NCI-H1436 treated with DMSO at 0.1 percent for 48 hours (cell line): ENCODE measurements at places on chromosomes 3 and 15.

GRCh38 chr15:39287322-39288195 lies 293.3 kb upstream of the THBS1 start:
- no peak for DNase-seq

GRCh38 chr3:182732232-182733015 lies 60.9 kb upstream of the ATP11B start:
- no peak for DNase-seq

DNA sequence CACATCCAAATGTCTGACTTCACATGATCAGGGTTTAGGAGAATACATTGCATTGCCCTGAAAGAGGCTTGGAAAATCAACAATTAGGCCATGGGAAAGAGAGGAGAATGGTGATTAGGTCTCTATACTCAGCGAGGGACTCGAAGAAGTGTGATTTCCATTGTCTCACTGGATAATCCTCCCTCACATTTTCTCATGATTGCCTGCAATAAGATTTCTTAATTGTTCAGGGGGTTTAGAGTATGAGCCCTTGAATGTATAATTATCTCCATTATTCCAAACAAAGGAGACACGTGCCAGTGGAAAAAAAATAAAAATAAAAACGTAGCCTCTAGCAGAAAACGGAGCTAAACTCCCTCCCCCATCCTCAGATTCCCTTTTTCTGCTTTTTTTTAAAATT lies 173.2 kb downstream of the TPRG1 start:
- DNase-seq, result peak; percentile 80

- no peak for DNase-seq
Measured at GRCh38 chr3:50154476-50154839, 666 bp upstream of the SEMA3F start.

- DNase-seq, result no peak
Measured at GRCh38 chr3:148714521-148714920, 16.8 kb downstream of the AGTR1 start.

- DNase-seq, result no peak
Measured at GRCh38 chr15:22786868-22787698, 639 bp downstream of the NIPA1 start.

DNA sequence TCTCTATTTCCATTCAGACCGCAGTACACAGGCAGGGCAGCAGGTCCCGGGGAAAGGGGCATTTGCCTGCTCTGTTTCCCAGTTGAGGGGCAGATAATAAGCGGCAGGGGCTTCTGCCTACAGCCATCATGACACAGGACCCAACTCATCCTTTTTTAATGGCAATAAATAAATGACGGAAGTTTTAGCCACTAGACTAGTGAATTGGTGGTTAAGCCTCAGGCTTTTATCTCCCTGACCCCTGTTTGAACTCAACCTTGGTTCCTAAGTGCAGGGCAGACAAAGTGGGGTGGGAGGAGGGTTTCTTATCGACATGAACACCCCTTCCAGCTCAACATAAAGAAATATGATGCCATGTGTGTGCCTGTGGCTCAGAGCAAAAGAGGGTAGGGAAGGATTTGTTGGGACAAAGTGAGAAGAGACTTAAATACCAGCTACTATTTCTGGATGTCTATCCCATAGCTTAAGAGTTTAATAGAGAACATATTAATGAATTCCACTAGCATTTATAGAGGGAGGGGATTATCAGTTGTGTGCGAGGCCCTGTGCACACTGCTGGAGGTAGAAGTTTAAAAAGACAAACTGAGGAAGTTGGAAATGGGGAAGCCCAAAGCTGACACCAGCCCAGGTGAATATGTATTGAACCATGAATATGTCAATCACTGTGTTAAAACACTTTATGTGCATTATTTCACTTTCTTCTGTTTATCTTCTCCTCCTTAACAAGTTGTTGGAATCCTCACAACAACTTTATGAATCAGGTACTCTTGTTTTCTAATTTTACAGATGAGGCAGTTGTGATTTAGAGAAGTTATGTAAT lies 939.4 kb downstream of the MCTP2 start:
- no peak for DNase-seq

GRCh38 chr3:72176537-72177041 lies 391.6 kb upstream of the PROK2 start:
- no peak for DNase-seq

GRCh38 chr15:47398132-47398531 lies 319.2 kb upstream of the SEMA6D start:
- DNase-seq, result no peak

DNA sequence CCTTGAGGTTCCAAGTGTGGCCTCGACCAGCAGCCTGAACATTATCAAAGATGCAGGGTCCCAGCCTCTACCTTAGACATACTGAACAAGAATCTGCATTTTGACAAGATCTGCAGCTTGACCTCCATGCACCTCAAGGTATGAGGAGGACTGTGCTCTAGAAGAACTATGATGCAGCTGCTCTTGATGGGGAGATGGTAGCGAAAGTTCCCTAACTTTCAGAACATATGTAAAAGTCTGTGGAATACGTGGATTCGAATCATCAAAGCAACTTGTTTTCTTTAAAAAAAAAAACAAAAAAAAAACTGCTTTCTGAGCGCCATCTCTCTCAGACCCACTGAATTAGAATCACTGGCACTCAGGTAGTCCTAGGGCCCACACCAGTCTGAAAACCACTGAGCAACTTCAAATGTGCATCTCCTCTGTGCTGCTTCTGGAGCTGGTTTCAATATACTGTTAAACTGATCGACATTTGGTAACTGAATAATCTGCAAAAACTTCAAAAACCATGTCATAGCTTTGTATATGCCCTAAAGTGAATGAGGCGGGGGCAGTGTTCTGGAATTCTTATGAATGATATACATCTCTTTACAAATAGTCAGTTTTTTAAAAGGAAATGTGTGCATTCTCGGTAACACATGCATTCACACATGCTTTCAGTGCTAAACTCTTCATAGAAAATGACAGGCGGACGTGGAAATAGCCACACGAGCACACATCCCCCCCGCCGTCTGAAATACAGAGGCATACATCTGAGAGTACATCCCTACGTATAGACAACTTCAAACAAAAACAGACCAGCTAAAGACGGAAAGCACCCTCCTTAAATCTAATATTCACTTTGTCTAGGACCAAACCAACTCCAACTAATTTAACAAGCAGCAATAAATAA lies 128.8 kb downstream of the FOXP1 start:
- DNase-seq, result no peak

GRCh38 chr3:187186801-187187421 lies 10.4 kb upstream of the RTP1 start:
- no peak for DNase-seq

- no peak for DNase-seq
Measured at GRCh38 chr3:28597452-28597851, 248.8 kb upstream of the AZI2 start.

GRCh38 chr3:173699353-173699752 lies 301.8 kb downstream of the NLGN1 start:
- DNase-seq, result no peak

GRCh38 chr3:194928227-194928626 lies 242.5 kb downstream of the FAM43A start:
- no peak for DNase-seq

GRCh38 chr15:100831467-100831866 lies 48.2 kb upstream of the ALDH1A3 start:
- DNase-seq, result no peak

GRCh38 chr3:196942226-196942914 lies at the start of gene NCBP2:
NCBP2 (minus strand) TSS chr3:196942528; CDS start chr3:196942503, 25 bp downstream.
- peak; percentile 93 for DNase-seq

- no peak for DNase-seq
Measured at GRCh38 chr15:25176991-25177954, 222.5 kb downstream of the SNRPN start.

DNA sequence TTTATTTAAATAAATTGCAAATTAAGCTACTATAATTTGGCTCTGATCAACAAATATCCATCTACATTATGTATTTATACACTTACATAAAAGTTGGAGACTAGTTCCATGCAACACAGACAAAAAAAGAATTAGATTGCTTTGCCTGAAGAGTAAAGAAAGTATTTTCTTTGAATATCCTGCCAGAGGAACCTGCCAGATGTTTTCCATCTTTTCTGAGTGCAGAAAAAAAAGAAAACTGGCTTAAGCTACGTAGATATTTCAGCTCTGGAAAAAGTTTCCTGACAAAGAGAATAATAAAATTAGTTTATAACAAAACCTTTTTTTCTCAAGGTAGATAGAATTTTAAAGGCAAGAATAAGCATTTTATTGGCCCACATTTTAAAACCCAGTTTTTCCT lies 607.5 kb upstream of the NAALADL2 start:
- DNase-seq, result no peak

GRCh38 chr3:99751649-99752048 lies 66.0 kb upstream of the CMSS1 start:
- no peak for DNase-seq

DNA sequence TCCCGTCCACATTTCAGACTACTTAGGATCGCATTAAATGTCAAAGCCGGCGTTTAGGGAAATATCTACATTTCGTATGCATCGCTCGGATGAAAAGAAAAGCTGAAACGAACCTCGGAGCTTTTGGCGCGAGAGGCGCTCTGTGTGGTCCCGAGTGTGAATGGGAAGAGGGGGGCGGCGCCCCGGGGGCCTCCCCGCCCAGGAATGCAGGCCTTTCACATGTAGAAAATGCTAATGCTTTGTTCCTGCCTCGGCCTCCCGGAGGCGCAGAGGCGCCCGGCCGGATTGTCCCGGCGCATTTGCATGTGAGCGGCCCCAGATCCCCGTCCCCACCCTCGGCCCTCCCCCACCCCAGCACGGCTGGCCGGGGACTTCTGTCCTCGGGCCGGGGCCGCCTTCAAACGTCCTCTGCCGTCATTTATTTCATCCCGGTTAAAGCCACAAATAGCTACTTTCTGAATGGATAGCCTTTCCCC lies 37.0 kb upstream of the TRIM71 start:
- no peak for DNase-seq

- DNase-seq, result no peak
Measured at GRCh38 chr3:58737644-58738043, 71.1 kb upstream of the FAM3D start.

GRCh38 chr3:16932877-16933276 lies 48.1 kb downstream of the PLCL2 start:
- DNase-seq, result no peak

GRCh38 chr15:98909968-98910885 lies 97.4 kb downstream of the PGPEP1L start:
- no peak for DNase-seq

DNA sequence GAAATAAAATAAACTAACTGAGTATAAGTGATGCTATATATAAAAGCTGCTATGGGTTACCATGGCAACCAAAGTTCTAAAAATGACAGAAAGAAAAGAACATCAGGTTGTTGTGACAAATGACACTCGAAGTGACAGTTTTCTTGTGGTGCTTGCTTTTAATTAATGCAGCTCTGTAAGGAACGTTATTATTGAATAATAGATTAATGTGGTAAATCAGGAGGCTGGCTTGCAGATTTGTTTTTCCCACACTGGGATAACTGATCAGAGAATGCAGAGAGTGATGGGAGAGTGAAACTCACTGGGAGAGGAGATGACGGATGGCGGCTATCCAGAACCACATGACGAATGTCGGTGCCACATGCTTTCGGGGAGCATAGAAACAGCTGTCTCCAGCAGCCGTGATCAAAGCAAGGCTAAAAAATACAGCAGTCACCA lies 207.0 kb upstream of the ATP10A start:
- DNase-seq, result no peak

- DNase-seq, result no peak
Measured at GRCh38 chr3:37544869-37545352, 316.8 kb upstream of the CTDSPL start.

- DNase-seq, result no peak
Measured at GRCh38 chr3:18080198-18080689, 337.8 kb upstream of the TBC1D5 start.

GRCh38 chr15:91348752-91349500 lies 248.9 kb downstream of the SV2B start:
- DNase-seq, result no peak

- DNase-seq, result no peak
Measured at GRCh38 chr15:53611145-53611920, 148.1 kb downstream of the WDR72 start.

DNA sequence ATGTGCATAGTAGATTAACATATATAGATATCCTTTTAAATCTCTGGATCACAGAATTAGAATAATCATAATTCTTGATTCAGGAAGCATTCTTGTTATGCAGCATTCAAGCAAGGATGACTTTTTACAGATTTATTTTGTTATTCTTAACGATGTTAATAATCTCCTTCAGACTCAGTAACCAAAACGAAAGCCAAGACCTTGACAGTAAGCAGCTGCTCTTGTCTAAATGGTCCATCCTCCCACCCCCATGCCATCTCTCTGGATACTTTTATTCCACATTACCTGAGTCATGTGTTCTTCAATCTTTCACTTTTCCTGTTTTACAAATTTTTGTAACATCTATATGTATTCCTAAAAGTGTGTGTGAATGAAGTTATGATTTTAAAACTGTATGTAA lies 33.3 kb upstream of the GPR171 start:
- DNase-seq, result no peak

DNA sequence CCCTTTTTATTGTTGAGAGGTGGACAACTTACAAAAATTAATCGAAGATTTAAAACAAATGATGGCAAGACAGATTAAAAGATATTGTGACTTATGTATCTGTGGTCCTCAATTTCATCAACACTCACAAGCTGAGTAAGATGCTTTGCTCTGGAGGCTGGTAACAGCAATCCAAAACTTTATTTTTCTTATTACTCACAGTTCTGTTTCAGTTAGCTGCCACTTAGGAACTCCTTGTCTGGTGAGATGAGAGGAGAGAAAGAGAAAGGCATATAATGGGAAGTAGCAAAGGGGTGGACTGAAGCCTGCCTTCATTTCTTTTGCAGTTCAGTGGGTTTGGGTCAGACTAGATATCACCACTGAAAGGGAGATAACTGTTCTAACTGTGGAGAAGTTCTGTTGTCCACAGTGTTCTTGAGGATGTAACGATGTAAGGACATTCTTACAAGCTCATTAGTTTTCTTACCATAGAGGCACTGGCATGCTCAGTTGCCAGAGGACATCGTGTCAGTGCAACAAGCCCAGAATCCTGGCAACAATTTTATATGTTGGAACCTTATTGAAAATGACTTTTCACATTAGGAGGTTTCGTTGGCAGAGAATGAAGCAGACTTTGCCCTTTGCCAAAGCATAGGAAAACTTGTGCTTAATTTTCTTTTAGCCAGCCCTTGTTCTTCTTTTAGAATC lies 93.6 kb downstream of the PLCL2 start:
- DNase-seq, result no peak

DNA sequence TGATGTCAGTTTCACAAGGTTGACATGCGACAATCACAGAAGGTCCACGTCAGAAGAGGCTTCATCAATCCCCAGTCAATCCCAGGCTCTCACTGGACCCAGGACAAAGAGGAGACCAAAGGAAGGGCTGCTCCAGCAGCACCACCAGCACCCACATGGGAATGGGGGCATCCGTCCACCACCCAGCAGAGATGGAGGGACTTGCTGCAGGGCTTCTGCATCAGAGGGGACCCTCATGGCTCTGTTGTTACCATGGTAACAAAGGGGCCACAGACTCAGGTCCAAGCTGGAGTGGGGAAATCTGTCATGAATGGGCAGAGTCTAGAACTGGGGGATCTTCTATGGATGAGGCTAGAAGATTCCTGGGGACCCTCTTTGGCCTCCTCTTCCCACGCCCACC lies 13.1 kb downstream of the PLA2G4F start:
- DNase-seq, result no peak
